Cerebellum (tissue), 4 donors: ENCODE measurements at places on chromosomes 6 and 20.

GRCh38 chr6:129740013-129740412 lies 30.0 kb upstream of the ARHGAP18 start:
- DNase-seq = no peak

DNA sequence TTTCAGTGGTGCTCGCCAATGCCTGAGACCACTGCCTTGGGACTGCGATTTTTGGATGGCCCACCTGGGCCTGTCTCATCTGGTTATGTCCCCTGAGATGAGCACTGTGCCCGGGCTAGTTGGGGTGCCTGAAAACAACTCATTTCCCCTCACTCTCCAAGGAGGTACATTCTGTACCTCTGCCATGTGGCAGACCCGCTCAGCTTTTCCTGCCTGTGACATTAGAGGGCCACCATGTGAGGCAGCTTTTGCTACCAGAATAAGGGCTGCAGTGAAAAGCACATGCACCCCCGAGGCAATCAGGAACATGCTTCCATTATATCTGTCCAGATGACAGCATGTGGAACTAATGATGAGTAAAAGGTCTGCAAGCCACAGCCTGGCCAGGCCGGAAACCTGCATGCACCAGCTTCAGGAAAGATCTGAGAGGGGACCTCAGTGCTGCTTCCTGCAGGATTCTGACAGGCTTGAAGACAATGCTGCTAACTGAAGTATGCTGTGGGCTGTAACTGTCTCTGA lies 11.3 kb upstream of the SRSF6 start:
- no peak for DNase-seq

DNA sequence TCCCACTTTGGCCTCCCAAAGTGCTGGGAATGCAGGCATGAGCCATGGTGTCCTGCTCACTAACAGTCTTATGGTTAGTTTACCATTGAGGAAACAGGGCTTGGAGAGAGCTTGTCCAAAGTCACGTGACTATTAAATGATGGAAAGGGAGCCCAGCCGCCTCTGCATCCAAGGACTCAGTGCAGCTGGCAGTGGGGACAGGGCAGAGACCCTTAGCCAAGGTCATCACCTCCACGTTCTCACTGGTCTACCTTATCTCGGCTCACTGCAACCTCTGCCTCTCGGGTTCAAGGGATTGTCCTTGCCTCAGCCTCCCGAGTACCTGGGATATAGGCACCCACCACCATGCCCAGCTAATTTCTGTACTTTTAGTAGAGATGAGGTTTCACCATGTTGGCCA lies 109.3 kb downstream of the SLC23A2 start:
- DNase-seq = no peak

DNA sequence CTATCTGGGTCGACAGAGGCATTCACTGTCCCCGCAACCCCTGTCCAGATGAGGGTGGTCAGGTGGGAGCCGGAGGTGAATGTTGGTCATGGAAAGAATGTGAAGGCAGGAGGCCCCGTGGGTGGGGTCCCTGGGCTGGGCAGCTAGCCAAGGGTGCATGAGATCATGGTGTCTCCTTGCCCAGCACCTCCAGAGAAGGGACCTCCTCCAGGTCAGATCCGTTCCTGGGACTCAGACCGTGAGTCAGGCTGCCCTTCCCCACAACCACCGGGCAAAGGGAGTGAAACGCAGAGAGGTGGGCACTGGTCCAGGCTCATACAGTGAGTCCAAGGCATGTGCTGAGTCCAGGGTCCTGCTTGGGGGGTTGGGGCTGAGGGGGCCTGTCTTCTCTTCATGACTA lies 3.5 kb downstream of the FOXS1 start:
- DNase-seq = no peak

- no peak for DNase-seq
These were observed 6.4 kb downstream of the RPS12 start for GRCh38 chr6:132820629-132821381.

- DNase-seq = no peak
These were observed 341.6 kb downstream of the QKI start for GRCh38 chr6:163756079-163756478.

DNA sequence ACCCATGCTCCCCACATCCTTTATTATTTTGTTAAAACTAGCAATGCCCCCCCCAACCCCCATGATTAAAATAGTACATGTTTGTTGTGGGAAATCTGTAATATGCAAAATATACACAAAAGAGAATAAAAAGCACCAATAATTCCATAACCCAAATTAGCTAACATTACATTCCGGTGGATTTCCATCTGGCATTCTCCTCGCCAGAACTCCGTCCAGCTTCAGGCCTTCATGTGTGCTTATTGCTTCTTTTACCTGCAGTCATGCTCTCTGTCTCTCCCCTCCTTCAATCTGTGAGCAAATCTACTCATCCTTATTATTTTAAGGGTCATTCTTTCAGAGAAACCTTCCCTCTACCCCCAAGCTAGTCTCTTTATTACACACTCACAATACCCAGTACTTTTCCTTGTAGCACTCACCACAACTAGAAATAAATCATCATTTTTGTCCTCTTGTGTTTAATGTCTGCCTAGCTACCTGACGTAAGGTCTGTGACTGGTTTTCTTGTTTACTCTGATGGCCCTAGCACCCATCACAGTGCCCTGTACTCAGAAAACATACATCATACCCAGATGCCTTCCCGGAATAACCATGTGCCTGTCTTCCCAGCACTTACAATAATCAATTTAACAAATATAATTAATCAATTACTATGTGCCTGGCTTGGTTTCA lies 25.6 kb upstream of the IER3 start:
- no peak for DNase-seq

DNA sequence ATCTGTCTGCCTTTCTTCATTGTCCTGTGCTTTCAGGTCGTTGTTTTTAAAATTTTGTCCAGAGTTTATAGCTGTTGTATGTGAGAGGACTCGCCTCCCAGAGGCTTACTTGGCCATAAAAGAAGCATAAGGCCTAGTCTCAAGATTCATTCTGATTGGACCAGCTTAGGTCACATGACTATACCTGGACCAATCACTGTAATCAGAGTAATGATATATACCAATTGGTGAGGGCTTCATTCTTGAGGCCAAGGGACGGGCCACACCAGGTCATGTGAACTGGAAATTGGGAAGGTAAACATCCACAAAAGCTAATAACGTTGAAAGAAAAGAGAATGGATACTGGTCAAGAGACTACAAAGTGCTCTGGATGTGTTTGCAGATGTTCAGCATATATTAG lies 141.4 kb upstream of the SULF2 start:
- no peak for DNase-seq

DNA sequence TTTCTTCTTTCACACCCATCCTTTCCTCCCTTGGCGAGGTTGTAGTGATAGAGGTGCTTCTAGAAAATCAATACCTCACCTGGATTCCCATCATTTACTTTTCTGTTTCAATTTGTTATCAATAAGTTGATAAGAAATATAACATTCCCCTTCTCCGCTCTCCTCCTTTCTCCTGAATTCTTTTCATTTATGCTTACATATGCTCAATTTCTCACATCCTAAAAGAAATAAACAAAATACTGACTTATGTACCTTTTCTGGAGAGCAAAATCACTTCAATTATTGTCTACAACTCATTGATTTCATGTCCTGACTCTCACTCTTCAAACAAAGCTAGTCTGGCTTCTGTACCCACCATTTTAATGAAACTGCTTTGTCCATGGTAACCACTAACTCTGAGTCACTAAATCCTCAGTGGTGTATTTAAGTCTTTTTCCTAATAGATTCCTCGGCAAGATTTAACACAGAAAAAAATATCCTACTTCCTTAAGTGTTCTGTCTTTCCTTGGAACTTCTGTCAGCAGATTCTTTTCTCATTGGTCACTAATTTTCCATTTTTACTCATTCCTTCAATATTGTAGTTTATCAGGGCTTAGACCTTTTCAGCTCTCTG lies 289.6 kb downstream of the RFPL4B start:
- DNase-seq = no peak

- no peak for DNase-seq
These were observed 348.6 kb downstream of the CD109 start for GRCh38 chr6:74044417-74045096.

DNA sequence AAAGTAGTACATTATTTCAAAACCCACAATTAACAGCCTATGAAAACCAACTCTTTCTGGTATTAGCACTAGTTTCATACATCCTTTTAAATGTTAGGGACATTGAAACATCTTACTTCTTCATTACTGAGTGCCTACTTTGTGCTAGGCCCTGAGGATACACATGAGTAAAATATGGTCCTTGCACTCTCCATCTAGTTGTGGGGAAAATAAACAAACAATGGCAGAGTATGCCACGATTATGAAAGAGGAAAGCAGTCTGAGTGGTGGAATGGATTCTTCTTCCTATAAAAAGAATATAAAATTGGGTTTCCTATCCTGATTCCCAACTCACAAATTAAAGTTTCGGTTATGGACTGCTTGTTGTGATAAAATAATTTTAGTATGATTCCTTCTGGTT lies 84.9 kb downstream of the ATXN1 start:
- DNase-seq = no peak
